Ecto neural progenitor cell (in vitro differentiated cells): ENCODE measurements at places on chromosomes 6 and 20.

GRCh38 chr6:25842526-25842925 lies 10.7 kb upstream of the SLC17A1 start:
- DNase-seq = no peak

- DNase-seq = no peak
Observed at GRCh38 chr6:168721571-168721970, 280.6 kb downstream of the SMOC2 start.

DNA sequence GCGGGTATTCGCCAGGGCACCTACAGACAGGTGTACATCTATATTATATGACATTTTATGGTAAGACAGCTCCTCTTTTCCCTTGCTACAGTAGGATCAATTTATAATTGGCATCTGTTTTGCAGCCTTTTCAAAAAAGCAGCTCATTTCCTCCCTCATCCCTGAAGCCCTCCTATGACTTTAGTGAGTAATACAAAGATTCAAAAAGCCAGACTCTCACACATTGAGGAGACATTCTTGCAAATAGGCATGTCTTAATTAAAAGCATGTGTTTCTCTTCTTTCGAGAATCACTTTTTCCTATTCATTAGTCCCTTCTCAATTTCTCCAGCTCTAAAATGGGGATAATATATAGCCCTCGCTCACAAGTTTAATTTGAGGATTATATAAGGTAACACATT lies 283.4 kb downstream of the TBC1D7 start:
- DNase-seq = no peak

GRCh38 chr6:3063733-3064700 lies 4.3 kb upstream of the RIPK1 start:
- DNase-seq = peak; percentile 87

DNA sequence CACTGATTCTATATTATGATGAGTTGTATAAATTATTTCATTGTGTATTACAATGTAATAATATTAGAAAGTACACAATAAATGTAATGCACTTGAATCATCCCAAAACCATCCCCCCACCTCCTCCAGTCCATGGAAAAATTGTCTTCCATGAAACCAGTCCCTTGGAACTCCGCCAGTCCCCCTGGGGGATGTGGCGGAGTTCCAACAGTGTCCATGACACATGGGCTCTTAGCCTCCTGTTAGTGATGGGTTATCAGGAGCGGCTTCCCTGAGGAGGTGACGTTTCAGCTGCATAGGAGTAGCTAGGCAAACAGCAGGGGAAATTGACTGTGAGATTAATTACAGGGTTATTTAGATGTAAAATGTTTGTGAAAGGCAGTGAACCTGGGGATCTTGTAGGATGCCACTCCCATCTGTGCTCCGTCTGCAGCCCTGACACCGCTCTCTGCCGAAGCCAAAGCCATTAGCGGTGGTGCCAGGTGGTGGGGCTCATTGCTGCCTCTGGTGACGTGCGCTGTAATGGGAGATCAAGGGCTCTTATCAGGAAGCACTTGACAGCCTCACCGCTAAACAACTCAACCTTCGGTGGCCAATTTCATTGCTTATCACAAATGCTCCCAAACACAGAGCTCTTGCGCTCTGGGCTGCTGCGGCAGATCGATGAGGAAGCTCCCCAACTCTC lies 81.6 kb upstream of the MC3R start:
- DNase-seq = no peak

DNA sequence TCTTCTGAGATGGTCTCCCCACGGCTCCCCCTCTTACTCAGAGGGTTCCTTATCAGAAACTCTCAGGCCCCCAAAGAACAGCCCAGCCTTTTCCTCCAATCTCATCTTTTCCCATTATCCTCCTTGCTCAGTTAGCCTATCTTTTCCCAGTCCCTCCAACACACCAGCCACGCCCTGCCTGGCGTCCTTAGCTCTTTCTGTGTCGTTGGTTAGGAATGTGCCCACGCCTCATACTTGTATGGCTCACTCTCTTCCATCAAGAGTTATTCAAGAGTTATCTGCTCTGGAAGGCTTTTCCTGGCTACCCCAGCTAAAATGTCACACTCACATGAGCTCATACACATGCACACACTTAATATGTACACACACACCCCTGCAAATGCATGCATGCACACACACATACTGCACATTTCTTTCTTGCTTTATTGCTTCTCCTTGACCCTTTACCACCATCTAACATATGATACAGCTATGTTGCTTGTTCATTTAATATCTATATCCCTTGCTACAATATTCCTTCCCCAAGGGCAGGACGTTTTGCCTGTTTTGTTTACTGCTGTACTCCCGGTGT lies 37.6 kb downstream of the SLC2A10 start:
- DNase-seq = no peak

DNA sequence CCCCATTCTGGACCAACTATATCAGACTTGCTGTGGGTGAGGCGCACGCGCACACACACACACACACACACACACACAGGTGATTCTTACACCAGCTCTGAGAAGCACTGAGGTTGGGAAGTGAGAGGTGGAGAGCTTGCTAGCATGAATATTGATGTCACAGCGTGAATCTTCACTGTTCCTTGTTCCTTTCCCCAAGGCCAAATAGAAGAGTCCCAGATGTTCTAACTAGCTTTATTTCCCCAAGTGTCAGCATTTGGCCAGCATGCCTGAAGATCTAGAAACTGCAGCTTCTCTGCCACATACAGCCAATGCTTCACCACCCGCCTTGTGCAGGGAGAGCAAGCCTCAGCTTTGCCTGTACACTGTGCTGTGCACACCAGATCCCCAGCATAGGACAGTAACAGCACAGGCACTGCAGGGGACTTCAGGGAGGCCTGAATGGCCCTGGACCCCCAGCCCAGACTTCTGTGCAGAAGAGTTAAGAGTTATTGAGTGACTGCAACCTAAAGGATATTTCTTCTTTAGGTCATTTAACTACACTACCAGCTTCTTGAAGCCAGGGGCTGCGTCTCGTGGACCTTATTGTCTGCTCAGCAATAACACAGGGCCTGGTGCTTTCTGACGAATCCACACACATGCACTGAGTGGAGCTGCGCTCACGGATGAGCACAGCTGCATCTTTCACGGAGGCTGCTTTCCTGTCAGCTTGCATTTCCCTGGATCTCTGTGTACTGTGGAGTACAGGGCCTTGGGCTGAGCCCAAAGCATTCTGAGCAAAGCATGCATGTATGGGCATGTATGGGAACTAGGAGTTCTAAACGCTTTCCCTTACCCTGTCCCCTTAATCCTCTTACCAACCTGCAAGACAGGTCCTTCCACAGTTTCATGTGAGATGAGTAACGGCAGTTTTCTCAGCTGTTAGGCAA lies 13.9 kb upstream of the CD93 start:
- DNase-seq = no peak

- DNase-seq = no peak
Observed at GRCh38 chr6:137776786-137777686, 90.0 kb upstream of the TNFAIP3 start.

DNA sequence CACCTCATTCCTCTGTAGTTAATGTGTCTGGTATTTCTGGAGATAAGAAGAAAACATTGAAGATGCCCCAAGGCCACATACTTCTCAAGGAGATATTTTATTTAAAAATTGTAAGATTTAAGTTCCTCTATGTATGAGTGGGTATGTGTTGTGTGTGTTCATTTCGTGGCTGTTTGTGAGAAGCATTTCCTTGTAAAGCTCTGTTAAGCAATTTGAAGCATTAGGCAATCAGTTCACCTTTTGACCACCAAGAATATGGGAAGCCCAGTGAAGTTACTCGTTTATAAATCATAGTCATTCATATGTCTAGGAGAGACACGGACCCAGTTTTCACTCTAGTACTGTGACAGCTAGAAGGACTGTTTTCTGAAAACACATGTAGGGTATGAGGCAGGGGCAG lies 717.6 kb upstream of the MAP3K7 start:
- no peak for DNase-seq

- no peak for DNase-seq
Observed at GRCh38 chr20:19692100-19692499, 66.0 kb upstream of the RIN2 start.

DNA sequence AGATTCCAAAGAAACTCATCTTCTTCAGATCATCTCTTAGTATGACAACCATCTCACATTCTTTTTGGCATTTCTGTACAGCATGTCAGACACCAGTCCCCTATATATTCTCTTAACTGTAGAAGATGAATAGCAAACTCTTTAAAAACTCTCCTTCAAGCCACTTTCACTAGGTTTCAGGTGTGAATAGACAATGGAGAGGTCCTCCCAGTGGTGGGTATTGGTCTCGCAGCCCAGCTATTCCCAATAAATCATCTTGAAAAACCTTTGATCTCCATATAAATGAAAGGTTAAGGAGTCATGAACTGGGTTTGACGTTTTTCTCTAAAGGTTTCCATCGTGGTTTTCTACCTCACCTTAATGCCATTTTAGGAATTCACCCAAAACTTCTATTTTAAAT lies 180.0 kb downstream of the GJA1 start:
- DNase-seq = no peak

DNA sequence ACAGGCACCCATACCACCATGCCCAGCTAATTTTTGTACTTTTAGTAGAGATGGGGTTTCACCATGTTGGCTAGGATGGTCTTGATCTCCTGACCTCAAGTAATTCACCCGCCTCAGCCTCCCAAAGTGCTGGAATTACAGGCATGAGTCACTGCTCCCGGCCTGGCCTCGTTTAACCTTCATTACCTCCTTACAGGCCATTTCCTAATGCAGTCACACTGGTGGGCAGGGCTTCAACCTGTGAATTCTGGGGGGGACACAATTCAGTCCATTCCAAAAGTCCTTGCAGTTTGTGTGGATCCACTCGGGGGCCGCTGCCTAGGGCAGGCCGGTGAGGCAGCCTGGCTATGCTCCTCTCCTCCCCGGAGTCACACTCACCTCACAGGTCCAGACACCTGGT lies 112.4 kb upstream of the SNX9 start:
- no peak for DNase-seq

- no peak for DNase-seq
Observed at GRCh38 chr6:35980991-35981645, 43.3 kb downstream of the SLC26A8 start.

DNA sequence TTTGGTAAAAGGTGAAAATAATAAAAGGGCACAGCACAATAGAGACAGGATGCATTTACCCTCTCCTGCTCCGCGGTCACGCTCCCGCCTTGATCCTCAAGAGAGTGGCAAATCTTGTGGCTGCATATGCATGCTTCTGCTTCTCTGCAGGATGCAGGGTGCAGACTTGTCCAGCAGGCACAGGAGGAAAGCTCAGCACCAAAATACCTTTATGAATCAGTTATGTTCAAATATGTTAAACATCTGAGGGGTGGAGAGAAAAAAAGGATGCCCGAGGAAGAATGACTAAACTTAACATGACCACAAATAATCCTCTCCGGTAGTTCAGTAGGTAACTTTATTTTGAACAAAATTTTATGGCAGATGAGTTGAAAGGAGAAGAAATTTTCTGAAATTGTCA lies 366.1 kb upstream of the SOX4 start:
- DNase-seq = no peak

DNA sequence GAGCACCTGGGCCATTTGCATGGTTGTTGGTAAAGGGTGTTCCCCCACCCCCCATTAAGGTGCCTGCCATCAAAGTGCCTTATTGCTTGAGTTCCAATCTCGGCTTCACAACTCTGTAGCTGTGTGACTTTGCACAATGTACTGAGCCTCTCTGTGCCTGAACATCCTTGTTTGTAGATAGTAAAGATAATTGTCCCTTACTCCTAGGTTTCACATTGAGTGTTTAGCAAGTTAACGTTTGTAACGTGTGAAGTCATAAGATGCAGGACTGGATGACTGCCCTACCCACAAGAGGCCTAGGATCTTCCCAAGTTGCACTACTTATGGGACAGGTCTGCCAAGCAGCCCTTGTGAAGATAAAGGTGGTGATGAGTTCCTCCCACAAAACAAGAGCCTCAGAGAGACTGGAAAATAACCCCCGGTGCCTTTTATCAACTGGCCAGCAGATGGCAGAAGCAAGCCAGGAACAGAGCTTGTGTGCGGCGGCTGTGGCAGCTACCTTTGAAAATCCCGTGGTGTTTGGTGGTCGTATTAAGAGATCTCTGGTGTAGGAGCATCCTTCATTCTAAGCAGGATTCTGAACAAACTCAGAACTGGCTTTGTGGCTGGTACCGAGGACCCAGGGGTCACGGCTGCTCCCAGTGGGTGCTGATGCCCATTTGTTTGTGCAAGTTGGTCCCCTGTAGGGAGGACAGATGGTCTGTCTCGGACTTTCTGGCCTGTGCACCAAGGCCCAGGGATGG lies 99.1 kb downstream of the CDH26 start:
- DNase-seq = peak; percentile 76

DNA sequence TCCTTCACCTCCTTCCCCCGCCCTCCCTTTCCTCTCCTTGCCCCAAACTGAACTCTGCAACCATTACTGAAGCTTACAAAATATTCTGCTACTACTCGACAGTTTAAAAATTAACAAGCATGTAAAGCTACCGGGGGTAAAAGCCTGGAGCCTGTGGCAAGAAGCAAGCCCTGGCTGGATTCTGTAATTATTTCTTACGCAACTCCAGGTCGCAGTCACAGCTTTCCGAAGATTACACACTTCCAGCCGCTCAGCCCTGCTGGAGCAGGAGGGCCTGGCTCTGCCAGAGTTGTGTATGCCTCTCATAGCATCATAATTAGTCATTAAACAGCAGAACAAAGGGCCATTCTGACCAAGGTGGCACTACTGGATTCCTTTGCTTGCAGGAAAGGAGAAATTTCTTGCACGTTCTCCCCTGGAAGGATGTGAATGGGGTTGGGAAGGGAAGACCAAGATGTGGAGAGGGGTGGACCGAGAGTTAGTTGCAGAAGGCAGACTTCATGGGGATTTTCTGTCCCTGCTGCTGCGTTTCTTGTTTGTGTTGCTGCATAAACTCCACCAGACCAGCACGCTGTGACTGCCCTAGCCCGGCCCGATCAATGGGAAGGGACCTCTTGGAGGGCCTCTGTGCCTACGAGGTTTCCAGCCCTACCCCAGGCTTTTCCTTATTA lies 23.6 kb downstream of the FOXQ1 start:
- no peak for DNase-seq

DNA sequence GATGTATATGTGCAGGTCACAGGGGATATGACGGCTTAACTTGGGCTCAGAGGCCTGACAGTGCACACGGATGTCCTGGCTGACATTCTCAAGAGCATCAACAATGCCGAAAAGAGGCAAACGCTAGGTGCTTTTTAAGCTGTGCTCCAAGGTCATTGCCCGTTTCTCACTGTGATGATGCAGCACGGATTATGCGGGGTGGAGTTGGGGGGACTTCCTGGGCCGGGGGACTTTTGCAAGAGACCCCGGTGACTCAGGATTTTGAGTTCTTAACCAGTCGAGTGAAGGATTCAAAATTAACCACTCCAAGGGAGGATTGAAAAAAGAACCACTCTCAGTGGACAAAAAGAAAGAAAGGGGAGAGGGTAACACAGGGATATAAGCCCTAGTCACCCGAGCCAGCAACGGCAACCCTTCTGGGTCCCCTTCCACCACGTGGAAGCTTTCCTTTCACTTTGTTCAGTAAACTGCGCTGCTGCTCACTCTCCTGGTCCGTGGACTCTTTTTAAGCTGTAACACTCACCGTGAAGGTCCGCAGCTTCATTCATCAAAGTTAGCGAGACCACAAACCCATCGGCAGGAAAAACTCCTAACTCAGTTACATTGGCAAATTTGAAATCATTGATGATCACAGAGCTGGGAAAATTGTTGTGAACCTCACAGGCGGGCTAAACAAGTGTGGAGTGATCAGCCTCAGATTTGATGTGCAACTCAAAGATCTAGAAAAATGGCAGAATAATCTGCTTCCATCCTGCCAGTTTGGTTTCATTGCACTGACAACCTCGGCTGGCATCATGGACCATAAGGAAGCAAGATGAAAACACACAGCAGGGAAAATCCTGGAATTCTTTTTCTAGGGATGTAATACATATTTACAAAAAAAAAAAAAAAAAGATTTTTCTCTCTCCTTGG lies 199.3 kb downstream of the ARID1B start:
- no peak for DNase-seq

- no peak for DNase-seq
Observed at GRCh38 chr6:129866256-129866655, 5.1 kb upstream of the TMEM244 start.
